Activated CD8-positive, alpha-beta memory T cell treated with anti-CD3 and anti-CD28 coated beads for 4 hours (primary cell): ENCODE measurements at places on chromosomes 4 and X.

DNA sequence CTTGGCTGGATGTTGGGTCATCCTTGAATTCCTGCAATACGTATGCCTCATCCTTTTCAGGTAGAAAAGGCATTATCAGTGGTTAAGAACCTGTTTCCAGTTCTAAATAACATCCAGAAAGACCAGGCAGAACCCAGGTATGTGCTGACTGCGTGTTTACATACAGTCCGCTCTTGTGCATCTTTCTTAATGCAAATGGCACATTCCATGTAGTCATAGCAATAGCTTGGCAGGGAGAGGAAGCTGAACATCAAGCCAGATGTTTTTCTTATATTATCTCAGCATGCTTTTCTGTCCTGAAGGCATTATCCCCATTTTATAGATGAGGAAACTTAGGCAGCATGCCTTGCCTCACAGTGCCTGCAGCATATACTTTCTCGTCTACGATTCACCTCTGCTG lies 2.1 kb downstream of the DCLK2 start:
- no peak for DNase-seq

GRCh38 chr4:47469951-47470350 lies 6.4 kb upstream of the COMMD8 start:
- no peak for DNase-seq

GRCh38 chr4:44147571-44148075 lies 301.0 kb downstream of the KCTD8 start:
- DNase-seq: no peak

GRCh38 chr4:114907568-114907967 lies 205.9 kb downstream of the NDST4 start:
- DNase-seq: no peak

- DNase-seq: no peak
Observed at GRCh38 chrX:140723121-140723715, 13.7 kb downstream of the LINC00632 start.

- DNase-seq: no peak
Observed at GRCh38 chr4:173494013-173494970, 35.7 kb downstream of the HAND2 start.

GRCh38 chrX:6311540-6311939 lies 82.9 kb upstream of the NLGN4X start:
- DNase-seq: no peak

GRCh38 chrX:150508451-150509367 lies 59.7 kb upstream of the MTM1 start:
- DNase-seq: no peak

GRCh38 chr4:30719454-30720020 lies 632 bp upstream of the PCDH7 start:
- no peak for DNase-seq

GRCh38 chr4:184937745-184938144 lies 80.5 kb upstream of the HELT start:
- DNase-seq: no peak

GRCh38 chr4:158197194-158197776 lies 13.0 kb upstream of the TMEM144 start:
- no peak for DNase-seq

DNA sequence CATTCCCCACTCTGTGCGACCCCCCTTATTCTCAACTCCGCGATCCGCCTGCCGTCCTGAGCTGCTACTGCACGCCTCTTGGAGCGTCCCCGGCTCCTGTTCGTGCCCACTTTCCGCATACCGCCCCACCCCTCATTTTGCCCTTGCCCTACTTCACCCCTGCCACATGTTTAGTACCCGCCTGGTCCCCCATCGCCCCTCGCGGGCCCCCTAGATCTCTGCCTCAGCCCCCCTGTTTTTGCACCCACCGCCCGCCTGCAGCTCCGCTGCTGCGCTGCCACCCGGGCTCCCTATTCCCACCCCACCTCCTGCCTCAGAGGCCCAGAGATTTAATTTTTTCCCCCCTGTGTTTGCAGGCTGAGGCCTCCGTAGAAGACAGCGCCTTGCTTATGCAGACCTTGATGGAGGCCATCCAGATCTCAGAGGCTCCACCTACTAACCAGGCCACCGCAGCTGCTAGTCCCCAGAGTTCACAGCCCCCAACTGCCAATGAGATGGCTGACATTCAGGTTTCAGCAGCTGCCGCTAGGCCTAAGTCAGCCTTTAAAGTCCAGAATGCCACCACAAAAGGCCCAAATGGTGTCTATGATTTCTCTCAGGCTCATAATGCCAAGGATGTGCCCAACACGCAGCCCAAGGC lies 1.4 kb downstream of the MAGED1 start:
- no peak for DNase-seq

DNA sequence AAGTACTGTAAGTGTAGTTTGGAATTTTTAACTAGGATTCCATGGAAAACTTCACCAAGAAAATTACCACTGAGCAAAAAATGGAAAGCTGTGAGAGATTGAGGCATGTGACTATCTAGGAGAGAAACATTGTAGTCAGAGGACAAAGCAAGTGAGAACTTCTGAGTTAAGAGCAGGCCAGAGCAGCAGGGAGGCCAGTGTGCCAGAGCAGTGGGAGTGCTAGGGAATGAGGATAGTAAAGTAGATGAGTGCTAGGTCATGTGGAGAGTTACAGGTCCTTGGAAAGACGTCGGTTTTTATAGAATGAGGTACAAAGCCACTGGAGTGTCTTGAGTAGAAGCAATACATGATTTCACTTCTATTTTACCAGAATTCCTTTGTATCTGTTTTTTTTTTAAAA lies 52.7 kb upstream of the FAT4 start:
- DNase-seq: no peak

GRCh38 chr4:104901438-104901837 lies 245.2 kb upstream of the TET2 start:
- DNase-seq: no peak

- no peak for DNase-seq
Observed at GRCh38 chrX:53438832-53439230, 4.7 kb upstream of the HSD17B10 start.
